Activated T-cell treated with anti-CD3 and anti-CD28 coated beads, Interleukin-2, amount 50 U/mL, for 4 hours (primary cell): ENCODE measurements at places on chromosomes 11 and 22. TPM values are rescaled to one million over a fixed set of nuclear protein-coding genes. Genes with fewer than 3 reads are reported as not detected.

DNA sequence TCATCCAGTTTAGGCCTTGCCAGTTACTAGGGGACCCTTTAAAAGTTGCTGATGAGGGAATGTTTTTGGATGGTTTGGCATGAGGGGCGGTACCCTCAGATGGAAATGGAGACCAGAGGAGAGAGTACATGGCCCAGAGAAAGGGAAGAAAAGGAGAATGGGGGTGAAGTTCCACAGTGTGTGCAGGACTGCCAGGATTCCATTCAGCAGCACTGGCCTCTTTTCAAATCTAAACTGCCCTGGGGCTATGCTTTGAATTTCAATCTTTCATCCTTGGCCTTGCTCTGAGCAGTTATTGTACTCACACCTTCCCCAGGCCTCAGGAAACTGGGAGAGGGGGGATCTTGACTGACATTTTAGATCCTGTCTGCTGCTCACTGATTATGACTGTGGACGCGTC lies 3.0 kb downstream of the SLC3A2 start:
- DNase-seq = no peak

DNA sequence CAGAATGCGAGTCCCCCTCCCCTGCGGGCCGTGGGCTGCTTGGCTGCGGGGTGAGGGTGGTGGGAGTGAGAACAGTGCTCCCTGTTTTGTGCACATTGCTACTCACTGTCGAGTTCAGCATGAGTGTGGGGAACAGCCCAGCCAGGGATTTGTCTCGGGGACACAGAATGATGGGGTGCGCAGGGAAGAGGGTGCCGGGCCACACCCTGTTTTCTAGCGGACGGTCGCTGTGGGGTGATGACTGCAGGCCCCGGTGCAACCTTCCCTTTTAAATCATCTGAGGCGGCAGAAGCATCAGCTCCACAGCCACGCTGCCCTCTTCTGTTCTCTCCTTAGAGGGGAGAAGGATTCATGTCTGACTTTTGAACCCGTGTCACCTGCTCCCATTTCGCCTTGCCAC lies 1051.2 kb downstream of the TBC1D22A start:
- no peak for DNase-seq

DNA sequence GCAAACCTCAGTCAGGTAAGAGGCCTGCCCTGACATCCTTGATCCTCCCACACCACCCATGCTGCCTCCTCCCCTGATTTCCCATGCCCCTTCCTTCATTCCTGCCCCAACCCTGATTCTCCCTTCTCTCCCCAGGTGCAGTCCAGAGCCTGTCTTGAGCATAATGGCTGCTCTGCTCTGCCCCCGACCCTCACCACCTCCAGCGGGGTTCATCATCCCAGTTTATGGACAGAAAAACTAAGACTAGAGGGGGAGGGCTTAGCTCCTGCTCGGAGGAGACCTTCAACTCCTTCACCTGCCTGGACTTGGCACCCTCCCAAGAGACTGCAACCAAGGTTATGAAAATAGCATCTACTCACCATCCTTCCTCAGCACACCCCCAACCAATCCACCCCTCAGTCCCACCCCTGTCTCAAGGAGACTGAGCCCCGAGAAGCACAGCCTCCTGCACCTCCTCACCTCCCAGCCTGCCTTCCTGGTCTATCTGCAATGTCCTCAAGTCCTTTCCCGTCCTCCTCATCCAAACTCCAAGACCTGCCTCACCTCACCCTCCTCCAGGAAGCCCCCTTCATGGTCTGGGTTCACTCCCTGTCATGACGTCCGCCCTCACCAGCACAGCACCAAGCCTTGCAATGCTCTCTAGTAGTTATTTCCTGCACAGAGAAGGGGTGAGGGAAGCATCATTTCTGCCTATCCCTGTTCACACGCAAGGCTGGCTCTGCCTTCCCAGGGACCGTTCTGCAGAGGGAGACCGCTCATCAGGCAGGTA lies 103.1 kb downstream of the PDE2A start:
- no peak for DNase-seq

GRCh38 chr11:96246718-96247552 lies 96.1 kb downstream of the MAML2 start:
- DNase-seq = no peak

- DNase-seq = no peak
Measured at GRCh38 chr22:28398355-28398754, 281.3 kb downstream of the TTC28 start.

DNA sequence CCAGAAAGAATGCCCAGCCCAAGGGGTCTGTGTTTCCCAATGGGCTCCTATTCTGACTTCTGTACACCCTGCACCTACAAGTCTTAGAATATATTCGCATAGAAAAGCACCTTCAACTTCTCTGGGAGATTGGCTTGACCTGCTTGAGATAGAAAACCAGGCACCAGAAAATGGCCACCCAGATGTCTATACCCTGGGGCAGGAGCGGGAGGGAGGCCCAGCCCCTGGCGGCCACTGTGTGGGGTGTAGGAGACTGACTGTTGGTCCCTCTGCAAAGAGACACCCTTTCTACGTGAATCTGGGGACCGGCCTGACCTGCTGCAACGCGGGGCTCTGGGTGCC lies 8.5 kb downstream of the DENND6B start:
- no peak for DNase-seq

DNA sequence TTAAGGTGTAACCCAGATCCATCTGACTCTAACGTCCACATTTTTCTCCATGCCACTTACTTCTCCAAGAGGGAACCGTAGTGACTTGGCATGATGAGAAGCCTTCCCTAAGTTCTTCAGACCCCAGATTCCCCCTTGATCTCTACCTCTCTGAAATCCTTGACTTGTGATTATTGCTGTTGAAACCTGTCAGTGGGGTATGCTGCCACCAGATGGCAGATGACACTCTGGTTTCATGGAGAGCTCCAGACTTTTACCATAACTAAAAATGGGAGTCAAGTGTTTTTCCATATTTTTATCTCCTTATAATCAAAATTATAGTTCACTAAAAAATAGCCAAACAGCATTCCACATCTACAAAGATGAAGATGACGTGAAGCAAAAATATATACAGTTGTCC lies 504.2 kb downstream of the SOX6 start:
- DNase-seq = no peak

DNA sequence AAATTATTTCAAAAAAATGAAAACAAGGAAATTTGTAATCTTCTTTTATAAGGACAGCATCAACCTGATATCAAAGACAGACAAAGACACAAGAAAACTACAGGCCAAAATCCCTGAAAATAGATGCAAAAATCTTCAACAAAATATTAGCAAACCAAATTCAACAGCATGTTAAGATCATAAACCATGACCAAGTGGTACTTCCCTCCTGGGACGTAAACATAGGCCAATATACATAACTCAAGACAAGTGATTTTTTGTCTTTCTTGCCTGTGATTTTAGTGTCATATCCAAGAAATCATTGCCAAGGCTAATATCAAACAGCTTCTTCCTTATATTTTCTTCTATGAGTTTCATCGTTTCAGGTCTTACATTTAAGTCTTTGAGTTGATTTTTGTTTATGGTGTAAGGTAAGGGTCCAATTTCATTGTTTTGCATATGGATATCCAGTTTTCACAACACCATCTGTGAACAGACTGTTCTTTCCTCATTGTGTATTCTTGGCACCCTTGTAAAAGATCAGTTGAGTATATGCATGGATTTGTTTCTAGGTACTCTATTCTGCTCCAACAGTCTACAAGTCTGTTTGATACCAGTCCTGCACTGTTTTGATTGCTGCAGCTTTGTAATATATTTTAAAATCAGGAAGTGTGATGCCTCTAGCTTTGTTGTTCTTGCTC lies 50.0 kb downstream of the SBF2 start:
- no peak for DNase-seq

Gene OR51B5
- not detected for total RNA-seq

GRCh38 chr11:130533113-130533798 lies 84.8 kb downstream of the ADAMTS15 start:
- DNase-seq = no peak

GRCh38 chr11:66720223-66720898 lies 8.7 kb downstream of the SPTBN2 start:
- DNase-seq = no peak

GRCh38 chr11:124074554-124074953 lies 33.4 kb upstream of the OR10G7 start:
- DNase-seq = no peak

GRCh38 chr11:46738887-46739286 lies 19.9 kb downstream of the F2 start:
- DNase-seq = no peak

- no peak for DNase-seq
Measured at GRCh38 chr11:7486781-7487140, 1.5 kb downstream of the OLFML1 start.

GRCh38 chr11:87174870-87175269 lies 137.1 kb downstream of the TMEM135 start:
- no peak for DNase-seq

DNA sequence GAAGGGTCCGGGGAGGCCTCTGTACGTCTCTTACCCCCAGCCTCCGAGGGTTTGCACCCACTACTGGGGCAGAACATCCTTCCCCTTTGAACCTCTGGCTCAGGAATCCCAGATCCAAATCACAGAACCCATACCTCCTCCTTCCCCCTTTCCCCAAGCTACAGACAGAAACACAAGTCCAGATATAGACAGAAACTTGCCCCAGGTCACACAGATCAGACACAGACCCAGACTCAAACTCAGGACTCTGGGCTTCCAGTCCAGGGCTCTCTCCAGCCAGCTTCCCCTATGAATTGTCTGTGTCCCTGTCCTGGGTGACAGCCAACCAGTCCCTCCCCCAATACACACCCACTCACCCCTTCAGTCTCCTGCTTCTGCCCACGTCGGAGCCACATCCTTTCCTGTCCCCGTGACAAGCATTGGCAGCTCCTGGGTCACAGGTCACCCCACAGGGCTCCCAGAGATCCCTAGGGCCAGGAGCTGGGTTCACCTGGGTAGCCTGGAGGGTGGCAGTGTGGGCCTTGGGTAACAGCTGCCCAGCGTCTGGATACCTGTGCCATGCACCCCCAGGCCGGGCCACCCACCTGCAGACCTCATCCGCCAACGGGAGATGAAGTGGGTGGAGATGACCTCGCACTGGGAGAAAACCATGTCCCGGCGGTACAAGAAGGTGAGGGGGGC lies 772 bp downstream of the TBC1D10C start:
- peak; percentile 44 for DNase-seq

- DNase-seq = no peak
Measured at GRCh38 chr22:36811094-36811800, 5.6 kb downstream of the PVALB start.

- no peak for DNase-seq
Measured at GRCh38 chr22:26707581-26707980, 50.2 kb downstream of the MIAT start.

Gene MMP8
- not detected for total RNA-seq

Gene RASSF7
- total RNA-seq = 16.1 TPM

Gene SMC1B
- total RNA-seq = 0.18 TPM

GRCh38 chr11:45266676-45267020 lies 19.5 kb downstream of the SYT13 start:
- DNase-seq = no peak

DNA sequence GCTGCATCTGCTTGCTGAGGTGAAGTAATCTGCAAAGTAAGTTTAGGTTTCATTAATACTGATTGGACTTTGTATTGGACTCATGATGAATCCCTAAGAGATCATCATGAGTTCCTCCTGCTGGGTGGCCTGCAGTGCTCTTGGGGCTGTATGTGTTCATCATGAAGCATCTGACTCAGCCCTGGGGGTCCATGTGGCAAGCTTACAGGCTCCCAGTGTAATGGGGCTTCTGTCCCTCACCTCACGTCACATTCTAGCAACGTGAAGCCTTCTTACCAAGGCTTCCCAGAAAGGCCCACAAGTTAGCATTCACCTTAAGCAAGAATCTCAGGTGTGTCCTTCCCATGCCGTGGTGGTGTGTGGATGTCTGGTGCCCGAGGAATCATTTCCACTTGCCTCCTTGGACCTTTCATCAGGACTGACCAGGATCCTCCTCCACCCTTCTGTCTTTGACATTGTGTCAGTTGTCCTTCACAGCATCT lies 23.7 kb downstream of the CRKL start:
- DNase-seq = no peak

Gene ISX
- not detected for total RNA-seq

- DNase-seq = no peak
Measured at GRCh38 chr11:44226945-44227344, 83.0 kb downstream of the ALX4 start.

Gene KRTAP5-11
- total RNA-seq = not detected

GRCh38 chr11:87859636-87860035 lies 315.6 kb downstream of the RAB38 start:
- DNase-seq = no peak

Gene OR51I1
- total RNA-seq = not detected

DNA sequence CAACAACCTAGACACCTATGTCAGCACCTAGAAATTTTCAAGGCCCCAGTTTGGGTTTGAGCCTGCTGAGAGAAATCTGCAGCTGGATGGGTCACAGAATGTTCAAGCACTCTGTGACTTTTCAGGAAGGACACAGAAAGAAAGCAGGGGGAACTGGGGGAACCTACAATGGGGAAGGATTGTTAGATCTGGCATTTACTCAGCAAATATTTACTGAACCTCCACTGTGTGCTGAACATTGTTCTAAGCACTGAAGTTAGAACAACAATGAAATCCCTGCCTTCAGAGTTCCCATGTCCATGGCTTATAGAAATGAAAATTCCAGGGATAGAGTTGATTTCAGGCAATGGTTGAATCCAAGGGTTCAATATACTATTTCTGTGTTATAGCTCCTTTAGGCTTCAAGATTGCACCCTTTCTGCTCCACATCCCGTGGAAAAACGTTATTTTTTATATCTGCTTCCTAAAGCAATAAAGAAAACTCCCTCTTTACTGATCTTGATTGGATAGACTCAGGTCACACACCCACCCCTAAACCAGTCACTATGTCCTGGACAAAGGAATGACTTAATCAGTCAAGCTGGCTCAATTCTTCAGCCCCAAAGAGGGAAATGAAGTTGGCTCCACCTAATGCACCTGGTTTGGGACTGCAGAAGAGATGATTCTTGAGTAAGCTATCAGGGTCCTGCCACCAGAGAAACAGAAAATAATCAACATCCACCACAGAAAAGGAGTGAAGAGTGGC lies 95.1 kb downstream of the OR5AK2 start:
- DNase-seq = no peak

- no peak for DNase-seq
Measured at GRCh38 chr11:101786421-101786820, 128.4 kb upstream of the CEP126 start.

- DNase-seq = no peak
Measured at GRCh38 chr11:123431619-123432018, 1.6 kb downstream of the GRAMD1B start.

DNA sequence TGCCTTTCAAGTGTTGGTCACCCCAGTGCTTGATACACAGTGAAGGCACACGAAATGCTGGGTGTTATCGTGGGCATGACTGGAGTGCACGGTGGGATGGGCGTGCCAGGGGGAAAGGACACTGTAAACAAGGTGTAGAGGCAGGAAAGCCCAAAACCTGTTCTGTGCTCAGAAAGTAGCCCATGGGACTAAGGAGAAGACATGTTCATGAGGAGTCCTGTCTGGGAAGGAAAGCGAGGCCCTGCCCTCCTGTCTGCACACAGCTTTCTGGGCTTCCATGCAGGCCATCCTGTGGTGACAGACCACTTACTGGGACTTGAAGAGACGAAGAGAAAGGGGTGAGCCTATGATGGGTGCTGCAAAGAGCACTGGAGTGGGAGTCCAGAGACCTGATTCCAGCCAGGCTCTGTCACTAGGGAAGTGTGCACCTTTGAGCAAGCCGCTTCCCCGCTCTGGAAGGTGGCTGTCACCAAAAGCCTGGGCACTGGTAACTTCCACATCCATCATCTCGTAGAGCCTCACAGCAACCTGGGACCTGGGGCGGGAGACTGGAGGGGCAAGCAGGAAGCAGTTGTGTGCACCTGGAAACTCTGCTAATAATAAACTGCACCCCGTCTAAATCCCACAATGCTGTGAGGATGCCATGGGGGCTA lies 846 bp upstream of the POU2F3 start:
- DNase-seq = no peak

Gene LAYN
- 0.43 TPM for total RNA-seq
